ENCODE measurements at places on chromosomes 5 and 9. TPM values are rescaled to one million over a fixed set of nuclear protein-coding genes. Genes with fewer than 3 reads are reported as not detected.

MARCHF3 gene
- total RNA-seq: 3.4 TPM

CCDC171 gene
- 2.3 TPM for total RNA-seq

SLC31A2 gene
- total RNA-seq: 39.3 TPM

CCL27 gene
- 0.67 TPM for total RNA-seq

AGTPBP1 gene
- 44.0 TPM for total RNA-seq

OR13C9 gene
- total RNA-seq: not detected

GFPT2 gene
- 13.5 TPM for total RNA-seq

EIF4E1B gene
- not detected for total RNA-seq

CTSV gene
- total RNA-seq: 0.24 TPM

EQTN gene
- total RNA-seq: 0.37 TPM

SLC27A6 gene
- 0.39 TPM for total RNA-seq

OTP gene
- total RNA-seq: not detected

RETREG1 gene
- 26.0 TPM for total RNA-seq

C9orf50 gene
- not detected for total RNA-seq

All from left lung (tissue), 14 donors.